ENCODE measurements at places on chromosomes 7 and 10.

GRCh38 chr10:29257106-29257783, 31.6 kb upstream of the LYZL1 start:
- no peak for DNase-seq

- no peak for DNase-seq
Observed at GRCh38 chr10:28431139-28431538, 101.8 kb upstream of the WAC start.

GRCh38 chr7:73354821-73355220, 26.9 kb downstream of the FKBP6 start:
- DNase-seq: no peak

- no peak for DNase-seq
Observed at GRCh38 chr10:89458784-89459183, 44.4 kb downstream of the IFIT5 start.

- no peak for DNase-seq
Observed at GRCh38 chr7:91020636-91021385, 243.4 kb upstream of the FZD1 start.

DNA sequence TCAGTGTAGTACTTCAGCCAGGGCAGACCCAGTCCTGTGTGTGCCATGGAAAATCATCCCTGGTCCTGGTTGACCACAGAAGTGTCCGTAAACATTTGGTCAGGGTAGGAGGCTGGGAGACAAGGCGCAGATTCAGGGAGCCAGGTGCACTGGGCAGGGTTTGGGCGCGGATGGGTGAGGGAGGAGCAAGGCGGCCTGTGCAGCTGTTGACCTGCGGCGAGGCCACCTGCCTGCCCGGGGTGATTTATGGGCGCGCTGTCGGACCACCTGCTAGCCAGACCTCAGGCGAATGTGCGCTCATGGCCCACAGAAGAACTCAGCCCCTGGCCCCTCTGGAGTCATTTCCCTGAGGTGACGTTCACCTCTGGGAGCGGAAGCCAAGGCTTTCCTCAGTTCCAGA, 6.6 kb downstream of the SFRP5 start:
- no peak for DNase-seq

GRCh38 chr10:35774109-35774508, 132.0 kb upstream of the FZD8 start:
- DNase-seq: no peak

- DNase-seq: no peak
Observed at GRCh38 chr10:124493214-124493882, 31.7 kb downstream of the LHPP start.

- no peak for DNase-seq
Observed at GRCh38 chr7:36430881-36431280, 41.2 kb downstream of the ANLN start.

DNA sequence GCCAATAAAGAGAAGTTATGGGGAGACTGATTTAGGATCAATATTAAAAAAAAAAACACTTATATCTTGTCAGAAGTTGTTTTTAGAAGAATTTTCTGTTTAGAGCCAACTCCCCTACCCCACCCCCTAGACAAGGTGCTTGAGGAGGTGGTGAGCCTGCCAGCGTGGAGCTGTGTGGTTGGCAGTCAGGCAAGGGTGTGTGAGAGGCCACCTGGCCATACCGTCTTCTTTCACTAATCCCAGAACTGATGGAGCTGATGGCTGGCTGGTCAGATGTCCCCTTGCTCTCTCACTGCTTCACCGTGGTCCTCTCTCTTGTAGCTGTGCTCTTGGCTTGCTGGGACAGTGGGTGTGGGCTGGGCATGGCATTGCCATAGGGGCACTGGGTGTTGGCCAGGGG, 34.3 kb downstream of the NACAD start:
- DNase-seq: no peak

DNA sequence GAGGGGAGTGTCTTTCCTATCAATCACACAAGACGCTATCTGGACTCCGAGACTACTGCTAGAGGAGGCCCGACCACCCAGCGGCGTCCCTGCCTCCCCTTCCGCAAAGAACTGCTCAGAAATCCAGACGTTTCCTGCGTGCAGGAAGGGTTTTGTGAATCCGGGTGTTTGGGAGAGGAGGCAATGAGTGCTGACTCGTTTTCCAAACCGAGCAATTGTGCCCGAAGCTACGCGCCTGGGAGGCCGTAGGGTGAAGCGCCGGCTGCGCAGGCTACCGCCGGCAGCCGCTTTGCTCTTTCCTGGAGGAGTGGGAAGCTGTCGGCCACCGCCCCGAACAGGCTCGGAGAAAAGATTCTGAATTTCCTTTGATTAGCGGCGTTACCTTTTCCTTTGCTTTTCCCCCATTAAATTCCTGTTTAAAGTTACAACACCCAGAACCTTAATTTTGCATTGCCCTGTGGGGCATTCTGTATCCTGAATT, 5.3 kb downstream of the VAX1 start:
- no peak for DNase-seq

- no peak for DNase-seq
Observed at GRCh38 chr7:106110885-106111654, 1.0 kb downstream of the SYPL1 start.

DNA sequence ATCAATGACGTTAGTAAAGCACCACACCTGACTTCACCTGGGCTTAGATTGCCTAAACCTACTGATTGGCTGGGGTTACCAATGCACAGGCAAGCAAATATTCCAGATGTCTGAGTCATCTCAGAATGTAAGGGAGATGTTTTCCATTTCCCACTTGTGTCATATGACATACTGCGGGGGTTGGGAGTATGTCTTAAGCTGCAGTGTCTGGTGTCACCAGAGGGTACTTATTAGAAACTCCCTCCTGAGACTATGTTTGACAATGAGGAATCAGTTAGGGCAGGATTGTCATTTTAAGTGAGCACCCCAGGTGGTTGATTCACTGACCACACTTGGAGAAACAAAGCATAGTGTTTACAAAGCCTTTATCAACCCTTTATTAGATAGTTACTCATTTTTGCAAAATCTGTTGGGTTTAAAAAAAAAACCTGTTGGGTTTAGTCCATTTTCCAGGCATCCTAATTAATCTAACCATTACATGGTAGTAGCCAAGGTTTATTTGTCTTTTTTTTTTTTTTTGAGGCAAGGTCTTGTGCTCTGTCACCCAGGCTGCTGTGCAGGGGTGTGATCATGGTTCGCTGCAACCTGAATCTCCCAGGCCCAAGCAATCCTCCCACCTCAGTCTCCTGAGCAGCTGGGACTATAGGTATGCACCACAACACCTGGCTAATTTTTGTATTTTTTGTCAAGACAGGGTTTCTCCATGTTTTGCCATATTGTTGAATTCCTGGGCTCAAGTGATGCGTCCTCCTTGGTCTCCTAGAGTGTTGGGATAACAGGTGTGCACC, 72.5 kb downstream of the CDK6 start:
- no peak for DNase-seq

DNA sequence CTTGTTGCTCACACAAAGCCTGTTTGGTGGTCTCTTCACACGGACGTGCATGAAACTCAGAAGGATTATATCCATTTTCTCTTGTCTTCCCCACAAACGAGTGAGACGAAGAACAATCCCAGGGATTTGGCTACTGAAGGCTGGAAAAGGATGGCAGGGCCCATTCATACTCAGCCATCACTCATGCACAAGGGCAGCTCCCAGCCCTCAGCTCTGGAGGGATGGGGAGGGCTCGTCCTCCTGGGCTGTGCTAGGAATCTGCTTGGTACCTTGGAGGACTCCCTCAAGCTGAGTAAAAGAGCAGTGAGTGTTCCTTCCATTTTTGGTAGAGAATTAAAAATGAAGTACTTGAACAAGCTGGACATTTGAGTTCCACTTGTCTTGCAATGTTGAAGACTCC, 33.2 kb upstream of the RAB18 start:
- no peak for DNase-seq

DNA sequence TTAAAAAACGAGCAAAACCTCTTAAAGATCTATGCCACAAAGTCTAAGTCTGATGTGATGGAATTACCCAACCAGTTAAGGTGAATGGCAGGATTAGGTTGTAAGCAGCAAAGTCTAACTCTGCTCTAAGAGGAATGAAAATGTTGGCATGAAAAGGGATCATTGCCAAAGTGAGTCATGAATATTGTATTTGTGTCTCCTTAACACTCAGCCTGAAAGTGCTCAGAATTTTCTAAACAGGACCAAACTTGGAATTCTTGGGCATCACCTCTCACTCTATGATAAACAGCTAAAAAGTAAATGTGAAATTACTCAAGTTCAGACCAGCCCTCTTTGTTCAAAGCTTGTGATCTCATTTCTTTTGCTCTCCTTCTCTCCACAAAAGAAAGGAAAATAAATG, 27.0 kb downstream of the PPP1R3A start:
- no peak for DNase-seq

- DNase-seq: no peak
Observed at GRCh38 chr10:28569506-28570159, 36.7 kb downstream of the WAC start.

DNA sequence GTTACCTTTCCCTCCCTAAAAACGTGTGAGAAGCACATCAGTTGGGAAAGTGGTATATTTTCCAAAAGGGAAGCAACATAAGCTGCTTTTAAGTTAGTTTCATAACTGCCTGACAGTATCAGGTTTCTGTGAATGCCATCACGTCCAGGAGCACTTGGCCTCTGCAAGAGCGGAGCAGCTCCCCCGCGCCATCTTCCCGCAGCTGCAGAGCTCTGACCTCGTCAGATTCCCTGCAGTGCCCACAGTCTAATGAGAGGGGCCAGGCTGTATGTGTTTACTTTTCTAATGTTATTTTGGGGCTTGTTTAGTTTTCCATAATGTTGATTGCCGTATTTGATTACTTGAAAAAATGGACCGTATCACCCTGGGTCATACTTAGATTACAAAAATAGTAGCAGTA, 74.2 kb downstream of the MGMT start:
- DNase-seq: no peak

GRCh38 chr7:81447351-81447952, 322.4 kb downstream of the HGF start:
- DNase-seq: no peak

DNA sequence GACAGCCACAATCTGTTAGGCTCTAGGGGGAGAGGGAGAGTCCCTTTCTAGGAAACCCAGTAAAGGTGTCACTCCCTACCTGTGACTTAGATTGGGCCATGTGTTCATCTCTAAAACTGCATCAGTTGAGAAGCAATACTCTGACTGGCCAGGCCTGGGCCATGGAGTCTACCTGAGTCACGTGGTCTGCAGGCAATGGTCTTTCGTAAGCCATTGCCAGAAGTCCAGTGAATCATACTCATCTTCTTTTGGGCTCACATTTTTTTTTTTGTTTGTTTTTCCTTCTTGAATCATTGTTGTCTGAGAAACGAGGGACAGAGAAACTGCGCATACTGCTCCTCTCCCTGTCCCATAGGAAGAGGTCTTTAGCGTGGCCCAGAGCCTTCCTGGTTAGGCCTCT, 215.6 kb downstream of the CCSER2 start:
- DNase-seq: no peak

DNA sequence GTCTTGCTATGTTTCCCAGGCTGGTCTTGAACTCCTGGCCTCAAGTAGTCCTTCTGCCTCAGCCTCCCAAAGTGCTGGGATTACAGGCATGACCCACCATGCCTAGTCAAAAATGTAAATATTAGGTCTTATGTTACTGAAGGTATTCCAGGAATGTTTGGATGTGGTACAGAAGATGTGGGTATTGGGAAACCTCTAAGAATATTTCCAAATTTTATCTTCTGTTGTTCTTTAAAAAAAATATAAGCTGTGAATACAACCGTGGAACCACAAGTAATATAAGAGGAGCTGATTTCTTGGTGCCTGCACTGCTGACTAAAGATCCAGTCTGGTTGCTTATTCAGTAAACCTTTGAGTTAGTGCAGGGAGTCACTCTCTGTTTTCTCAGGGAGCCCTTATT, 178.3 kb downstream of the AUTS2 start:
- DNase-seq: no peak

DNA sequence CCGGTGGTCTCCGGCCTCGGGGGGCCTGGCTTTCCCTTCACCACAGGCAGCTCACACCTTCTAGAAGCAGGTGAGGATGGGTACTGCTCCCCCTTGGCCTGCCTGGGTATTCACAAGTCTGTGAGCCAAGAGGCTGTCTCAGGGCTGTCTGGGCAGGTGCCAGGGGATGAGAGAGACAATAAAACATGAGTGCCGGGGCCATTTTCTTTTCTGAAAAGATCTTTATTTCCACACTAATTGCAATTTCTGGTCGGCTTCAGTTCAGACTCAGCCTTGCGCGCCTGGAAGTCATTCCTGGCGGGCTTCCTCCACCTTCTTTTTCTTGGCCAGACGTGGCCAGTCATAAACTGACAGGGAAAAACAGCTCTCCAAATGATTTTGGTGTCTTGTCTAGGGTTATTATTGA, 171.2 kb downstream of the ARHGAP12 start:
- DNase-seq: no peak

- no peak for DNase-seq
Observed at GRCh38 chr10:856416-857157, 74.9 kb downstream of the LARP4B start.

GRCh38 chr7:38105874-38106483, 72.1 kb upstream of the STARD3NL start:
- DNase-seq: no peak

DNA sequence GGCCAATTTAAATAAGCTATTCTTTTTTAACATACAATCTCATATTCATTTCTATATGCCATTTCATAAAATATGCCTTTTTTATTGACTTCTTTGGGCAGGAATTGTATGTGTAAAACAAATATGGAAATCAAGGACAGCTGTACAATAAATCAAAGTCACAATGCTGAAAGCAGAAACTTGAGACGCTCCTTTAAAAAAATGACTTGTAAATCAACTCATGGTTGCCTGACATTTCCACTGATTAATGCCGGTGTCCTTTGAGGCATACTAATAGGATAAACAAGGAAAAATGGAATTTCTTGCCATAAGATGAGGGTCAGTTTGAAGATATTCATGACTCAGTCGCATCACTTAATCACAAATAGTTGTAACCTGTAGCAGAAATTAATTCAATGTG, 247.4 kb upstream of the TEX47 start:
- DNase-seq: no peak

DNA sequence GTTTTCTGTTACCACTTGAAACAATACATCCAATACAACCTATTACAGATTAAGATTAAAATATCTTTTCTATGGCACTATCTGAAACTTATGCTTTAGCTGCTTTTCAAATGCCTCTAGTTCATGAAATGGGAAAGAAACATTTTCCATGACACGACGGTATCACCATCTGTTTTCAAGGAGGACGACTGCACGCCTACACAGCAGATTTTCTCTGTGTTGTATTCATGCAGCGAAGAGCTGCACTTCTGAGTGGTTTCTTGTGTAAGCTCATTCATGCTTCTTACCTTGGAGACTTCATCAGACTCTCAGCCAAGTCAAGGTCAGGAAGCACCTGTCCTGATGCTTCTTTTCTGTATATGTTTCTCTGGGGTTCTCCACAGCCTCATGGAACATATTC, 179.2 kb downstream of the DYNC1I1 start:
- no peak for DNase-seq

GRCh38 chr7:126589068-126589684, 663.6 kb downstream of the GRM8 start:
- no peak for DNase-seq

GRCh38 chr7:117212969-117213877, 109.6 kb downstream of the WNT2 start:
- peak; percentile 11 for DNase-seq

GRCh38 chr10:103876155-103876554, 20.8 kb upstream of the SH3PXD2A start:
- DNase-seq: no peak
